D721Med (cell line): ENCODE measurements at places on chromosomes 16 and 17.

- no peak for DNase-seq
Measured at GRCh38 chr17:44438636-44439035, 49.2 kb upstream of the ITGA2B start.

DNA sequence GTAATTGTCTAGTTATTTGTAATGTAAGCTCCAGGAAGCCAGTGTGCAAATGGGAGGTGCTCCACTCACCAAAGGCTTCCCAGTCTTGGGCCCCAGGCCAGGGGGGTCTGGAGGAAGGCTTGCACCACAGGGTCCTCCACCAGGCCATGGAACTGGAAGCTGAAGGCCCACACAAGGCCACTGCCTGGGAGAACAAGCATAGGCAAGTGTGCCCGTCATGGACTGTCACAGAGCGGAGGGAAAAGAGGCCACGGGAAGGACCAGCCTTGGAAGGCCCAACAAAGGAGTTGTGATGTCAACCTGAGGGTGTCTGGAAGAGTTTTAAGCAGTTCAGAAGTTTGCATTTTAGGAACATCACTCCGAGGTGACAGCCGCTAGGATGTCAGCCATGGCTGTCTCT, 3.0 kb upstream of the SRRM2 start:
- no peak for DNase-seq

GRCh38 chr17:14940938-14941265, 324.2 kb downstream of the PMP22 start:
- no peak for DNase-seq

DNA sequence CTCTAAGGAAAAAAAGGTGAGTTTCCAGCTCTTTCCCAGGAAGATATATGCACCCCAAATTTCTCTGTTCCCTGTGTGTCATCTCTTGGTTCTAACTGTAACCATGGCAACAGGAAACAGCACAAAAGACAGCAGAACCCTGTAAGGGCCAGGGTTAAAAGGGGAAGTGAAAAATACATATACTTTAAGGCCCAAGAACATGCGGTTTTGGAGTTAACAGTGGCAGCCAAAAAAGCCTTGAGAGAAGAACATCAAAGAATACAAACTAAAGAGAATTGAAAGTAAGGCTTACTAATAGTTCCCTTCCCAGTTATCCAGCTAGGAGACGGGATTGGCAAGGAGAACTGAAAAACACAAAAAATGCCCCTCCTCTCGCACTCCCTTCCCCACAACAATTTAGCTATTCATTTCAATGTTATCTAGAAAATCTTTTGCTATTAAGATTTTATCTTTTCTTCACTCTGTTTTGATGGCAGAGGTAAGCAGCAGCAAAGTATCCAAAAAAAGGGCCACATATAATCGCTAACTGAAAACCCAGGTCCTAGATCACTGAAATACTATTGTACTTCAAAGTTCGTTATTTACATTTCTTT, 1.5 kb downstream of the SPOP start:
- DNase-seq = no peak

DNA sequence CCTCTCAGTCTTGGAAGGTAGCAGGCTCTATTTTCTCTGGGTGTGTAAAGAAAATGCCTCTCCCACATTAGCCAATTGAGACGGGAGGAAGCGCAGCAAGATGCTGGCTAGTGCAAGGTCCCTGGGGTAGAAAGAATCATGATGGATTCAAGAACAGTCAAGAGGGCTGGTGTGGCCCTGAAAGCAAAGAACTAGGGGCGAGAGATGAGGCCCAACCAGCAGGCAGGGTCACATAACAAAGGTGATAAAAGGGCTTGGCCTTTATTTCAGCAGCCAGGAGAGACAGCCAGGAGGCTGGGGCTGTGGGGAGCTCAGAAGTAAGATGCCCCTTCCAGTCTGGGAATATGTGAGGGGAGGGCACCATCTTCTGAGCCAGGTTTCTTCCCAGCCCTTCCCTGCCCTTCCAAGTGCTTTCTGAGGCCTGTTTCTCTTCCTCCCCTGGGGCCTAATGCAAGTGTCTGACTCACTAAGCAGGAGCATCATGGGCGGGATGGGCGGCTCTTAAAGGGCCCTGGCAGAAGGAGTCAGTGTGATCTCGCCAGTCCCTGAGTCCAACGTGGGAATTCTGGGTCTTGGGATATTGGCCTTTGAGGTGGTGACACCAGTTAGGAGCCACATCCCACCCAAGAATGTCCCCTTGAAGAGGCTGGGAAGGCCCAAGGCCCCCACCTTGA, 3.9 kb upstream of the NLRC5 start:
- no peak for DNase-seq
